ENCODE measurements at places on chromosomes 16 and 17.

DNA sequence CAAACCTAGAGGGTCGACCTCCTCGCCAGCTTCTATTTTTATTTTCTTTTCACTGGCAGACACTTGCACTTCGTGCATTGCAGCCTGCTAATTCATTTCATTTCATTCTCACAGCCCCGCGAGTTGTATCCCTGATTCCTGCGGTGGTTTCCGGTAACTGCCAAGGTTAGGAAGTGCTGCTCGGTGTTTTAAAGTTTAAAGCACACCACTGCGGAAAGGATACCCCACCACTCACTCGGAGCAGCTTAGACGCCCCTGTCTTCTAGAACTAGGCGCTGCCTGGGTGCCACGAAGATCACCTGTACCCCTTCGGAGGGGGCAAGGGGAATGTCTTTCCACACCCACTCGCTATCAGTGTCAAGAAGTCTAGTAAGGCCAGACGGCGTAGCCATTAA is 509 bp downstream of the CNEP1R1 start:
- DNase-seq: peak; percentile 29

DNA sequence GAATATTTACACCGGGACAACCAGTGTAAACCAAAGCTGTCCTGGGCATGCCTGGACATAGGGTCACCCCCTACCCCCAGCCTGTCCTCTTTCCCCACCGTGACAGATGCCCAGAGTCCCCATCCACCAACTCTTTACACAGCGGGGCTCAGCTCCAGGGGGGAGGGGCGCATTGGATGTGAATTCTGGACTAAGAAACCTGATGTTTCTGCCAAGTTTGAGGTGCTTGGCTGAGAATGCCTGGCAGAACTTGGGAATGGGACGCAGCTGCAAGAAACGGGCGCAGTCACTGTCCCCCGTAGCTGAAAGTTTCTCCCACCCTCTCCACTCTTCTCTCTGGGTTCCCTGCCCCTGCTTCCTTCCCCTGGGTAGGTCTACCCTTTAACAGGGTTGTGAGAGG is 68.0 kb upstream of the CDC42EP4 start:
- DNase-seq: no peak

DNA sequence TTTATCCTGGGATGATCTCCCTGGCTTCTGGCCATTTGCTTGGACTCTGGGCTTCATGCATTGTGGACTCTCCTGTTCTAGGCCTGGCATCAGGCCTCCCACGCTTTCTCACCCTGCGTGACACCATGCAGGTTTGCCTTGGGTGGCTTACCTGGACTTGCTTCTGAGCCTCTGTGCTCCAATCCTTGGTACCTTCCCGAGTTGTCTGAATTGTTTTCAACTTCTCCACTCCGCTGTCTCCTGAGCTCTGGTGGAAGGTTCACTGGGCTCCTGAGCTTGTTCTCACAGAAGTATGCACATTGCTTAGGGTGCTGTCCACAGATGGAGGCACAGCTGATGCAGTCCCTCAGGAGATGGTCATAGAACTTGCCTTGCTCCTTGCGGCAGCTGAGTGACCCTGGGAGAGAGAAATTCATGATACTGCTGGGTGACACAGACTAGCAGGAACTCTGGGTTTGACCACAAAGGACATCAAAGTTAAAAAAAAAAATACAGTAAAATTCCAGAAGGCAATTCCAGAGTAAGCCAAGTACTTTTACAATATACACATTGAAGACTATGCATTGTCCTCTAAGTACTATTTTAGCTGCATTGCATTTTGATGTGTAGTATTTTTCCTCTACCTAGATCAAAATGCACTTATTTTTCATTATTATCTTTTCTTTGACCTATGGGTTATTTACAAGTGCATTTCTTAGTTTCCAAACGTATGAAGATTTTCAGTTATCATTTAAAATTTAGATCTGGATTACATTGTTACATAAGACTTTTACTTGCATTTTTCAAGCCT is 23.1 kb downstream of the TNFRSF13B start:
- DNase-seq: no peak

- no peak for DNase-seq
Measured at GRCh38 chr16:49489686-49490320, 116.2 kb downstream of the C16orf78 start.

DNA sequence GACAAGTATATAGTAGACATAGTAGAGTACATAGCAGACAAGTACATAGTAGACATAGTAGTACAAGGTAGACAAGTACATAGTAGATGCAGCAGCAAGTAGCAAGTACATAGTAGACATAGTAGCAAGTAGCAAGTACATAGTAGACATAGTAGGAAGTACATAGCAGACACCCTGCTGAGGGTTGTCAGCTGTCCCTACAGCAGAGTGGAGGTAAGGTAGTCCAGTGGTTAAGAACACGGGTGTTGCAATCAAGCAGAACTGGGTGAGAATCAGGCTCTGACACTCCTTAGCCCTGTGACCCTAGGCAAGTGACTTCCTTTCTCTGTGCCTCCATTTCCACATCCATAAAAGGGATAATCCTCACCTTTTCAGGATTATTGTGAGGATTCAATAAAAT is 94.7 kb downstream of the NOG start:
- DNase-seq: no peak

- DNase-seq: no peak
Measured at GRCh38 chr17:958712-959451, 20.7 kb downstream of the NXN start.

DNA sequence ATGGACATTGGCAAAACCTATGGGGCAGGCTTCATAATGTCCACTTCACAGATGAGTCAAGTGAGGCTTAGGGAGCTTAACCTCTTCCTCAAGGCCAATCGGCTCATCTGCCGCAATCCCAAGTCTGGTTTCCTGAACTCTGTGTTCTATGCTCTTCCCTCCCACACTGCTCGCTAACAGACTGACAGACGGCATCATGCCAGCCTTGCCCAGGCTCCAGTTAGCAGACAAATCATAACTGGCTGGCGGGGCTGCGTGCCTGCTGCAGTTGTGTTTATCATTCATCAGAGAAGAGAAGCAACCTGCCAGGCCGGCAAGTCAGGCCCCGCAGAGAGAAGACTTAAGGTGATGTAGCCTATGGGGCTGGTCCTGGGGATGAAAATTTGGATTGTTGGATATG is 216.2 kb upstream of the ASIC2 start:
- no peak for DNase-seq

DNA sequence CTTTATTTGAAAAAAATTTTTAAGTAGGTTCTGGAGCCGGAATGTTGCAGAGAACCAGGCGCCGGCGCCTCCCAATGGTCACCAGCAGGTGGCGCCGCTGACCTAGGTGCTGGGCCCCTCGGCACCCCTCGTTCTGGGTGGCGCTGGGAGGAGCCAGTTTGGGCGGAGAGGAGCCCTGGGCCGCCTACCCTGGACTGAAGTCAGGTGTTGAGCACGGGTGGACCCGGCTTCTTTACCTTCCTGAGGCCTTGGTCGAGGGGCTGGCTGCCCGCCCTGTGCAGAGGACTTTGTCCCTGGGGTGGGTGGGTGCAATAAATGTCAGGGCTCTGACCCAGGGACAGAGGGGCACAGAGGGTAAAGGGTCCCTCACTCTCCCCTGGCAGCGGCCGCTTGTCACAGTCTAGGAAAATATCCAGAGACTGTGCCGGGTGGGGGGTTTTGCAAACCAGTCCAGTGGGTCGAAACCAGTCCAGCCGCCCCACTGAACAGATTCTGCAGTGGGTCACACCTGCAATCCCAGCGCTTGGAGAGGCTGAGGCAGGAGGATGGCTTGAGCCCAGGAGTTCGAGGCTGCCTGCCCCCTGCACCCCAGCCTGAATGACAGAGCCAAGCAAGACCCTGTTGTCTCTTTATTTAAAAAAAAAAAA is 30.1 kb upstream of the TNFRSF13B start:
- peak; percentile 79 for DNase-seq

DNA sequence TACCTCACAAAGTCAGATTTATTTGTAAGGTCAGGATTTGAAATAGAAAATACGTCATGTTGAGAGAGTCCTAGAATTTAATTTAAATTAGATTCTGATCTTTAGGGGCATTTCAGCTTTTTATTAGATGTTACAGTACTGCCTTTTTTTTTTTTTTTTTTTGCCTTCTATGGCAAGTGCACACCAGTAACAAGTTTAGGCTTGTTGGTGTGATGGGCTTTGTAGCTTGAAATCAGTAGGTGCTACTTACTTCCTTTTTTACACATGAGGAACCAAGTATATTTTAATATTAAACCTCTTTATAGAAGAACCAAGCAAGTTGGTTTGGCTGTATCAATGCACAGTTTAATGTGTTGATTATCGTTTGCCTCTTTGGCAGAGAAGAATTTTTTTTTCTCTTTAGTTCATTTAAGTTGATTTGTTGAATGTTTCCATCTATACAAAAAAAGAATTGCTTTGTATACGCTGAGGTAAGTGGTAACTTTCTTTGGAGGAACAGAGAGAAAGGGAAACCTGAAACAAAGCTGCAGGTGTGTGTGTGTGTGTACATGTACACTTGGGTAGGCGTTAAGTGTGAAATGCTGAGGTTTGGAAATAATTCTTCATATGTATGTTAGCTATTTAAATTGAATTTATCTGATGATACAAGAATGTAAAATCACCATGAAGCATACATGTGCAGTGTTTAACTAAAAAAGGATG is 15.7 kb downstream of the RBL2 start:
- DNase-seq: no peak

GRCh38 chr16:86196687-86197391 is 297.9 kb downstream of the IRF8 start:
- DNase-seq: no peak

GRCh38 chr16:58634265-58634802 is 4.7 kb upstream of the CNOT1 start:
- DNase-seq: no peak

DNA sequence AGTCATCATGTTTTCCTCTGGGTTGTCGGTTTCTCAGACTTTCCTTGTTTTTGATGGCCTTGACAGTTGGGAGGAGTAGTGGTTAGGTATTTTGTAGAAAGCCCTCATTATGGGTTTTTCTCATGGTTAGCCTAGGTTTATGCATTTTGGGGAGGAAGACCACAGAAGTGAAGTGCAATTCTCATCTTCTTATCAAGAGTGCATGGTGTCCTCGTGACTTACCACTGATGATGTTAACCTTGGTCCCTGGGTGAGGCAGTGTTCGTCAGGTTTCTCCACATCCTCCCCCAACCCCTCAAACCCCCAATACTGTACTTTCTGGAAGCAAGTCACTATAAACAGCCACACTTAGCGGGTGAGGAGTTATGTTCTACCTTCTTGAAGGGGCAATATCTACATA is 42.3 kb downstream of the BPTF start:
- no peak for DNase-seq

- no peak for DNase-seq
Measured at GRCh38 chr16:84889066-84889465, 69.3 kb downstream of the CRISPLD2 start.

GRCh38 chr16:85648805-85649204 is 35.7 kb downstream of the GSE1 start:
- DNase-seq: peak; percentile 14

DNA sequence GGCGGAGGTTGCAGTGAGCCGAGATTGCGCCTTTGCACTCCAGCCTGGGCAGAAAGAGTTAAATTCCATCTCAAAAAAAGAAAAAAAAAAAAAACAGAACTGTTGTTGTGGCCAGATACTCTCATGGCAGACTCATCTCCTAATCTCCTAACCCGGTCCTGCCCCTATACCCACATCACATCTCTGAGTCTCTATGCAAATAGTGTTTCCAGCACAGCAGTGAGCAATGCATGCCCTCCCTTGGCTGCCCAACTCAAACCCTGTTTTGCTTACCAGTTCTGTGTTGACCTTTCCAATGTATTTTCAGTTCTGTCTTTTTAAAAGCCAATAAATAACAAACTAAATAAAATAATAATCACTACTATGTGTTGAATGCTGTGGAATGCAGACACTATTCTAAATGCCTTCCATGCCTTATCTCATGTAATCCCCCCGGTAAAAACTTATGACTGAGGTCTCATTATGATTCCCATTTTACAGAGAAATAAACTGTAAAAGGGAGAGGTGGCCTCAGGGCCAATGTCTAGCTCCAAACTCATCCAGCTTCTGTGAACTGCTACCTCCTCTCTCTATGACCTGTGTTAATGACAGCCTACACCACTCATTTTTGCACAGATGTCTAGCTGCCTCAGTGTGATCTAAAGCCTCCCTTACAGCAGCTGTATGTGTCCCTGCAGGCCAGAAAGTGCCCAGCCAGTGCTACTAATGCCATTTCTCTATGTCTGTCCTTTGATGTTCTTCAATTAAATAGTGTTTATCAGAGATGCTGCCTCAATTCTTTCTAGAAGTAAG is 289.8 kb downstream of the HS3ST3B1 start:
- no peak for DNase-seq

- no peak for DNase-seq
Measured at GRCh38 chr17:62648251-62648955, 20.9 kb downstream of the MRC2 start.

GRCh38 chr17:82718986-82719685 is 2.6 kb downstream of the FN3KRP start:
- DNase-seq: no peak

DNA sequence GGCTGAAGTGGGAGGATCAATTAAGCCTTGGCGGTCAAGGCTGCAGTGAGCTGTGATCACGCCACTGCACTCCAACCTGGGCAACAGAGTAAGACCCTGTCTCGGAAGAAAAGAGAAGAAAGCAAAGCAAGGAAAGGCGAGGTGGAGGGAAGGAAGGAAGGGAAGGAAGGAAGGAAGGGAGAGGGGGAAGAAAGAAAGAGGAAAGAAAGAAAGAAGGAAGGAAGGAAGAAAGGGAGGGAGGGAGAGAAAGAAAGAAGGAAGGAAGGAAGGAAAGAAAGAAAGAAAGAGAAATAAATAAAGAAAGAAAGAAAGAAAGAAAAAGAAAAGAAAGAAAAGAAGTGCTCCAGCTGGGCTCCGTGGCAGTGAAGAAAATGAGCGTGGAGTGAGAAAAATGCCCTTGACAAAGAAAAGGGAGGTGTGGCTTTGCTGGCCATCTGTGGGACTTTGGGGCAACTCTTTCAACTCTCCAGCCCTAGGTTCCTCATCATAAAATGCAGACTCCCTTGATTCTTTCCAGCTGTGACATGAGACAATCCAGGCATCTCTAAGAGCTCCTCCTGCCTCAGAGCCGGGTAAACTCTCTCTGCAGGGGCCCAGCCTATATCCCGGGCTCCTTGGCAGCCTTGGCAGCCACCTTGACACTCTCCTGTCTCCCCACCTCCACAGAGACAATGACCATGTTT is 2.4 kb downstream of the GSDMA start:
- no peak for DNase-seq

DNA sequence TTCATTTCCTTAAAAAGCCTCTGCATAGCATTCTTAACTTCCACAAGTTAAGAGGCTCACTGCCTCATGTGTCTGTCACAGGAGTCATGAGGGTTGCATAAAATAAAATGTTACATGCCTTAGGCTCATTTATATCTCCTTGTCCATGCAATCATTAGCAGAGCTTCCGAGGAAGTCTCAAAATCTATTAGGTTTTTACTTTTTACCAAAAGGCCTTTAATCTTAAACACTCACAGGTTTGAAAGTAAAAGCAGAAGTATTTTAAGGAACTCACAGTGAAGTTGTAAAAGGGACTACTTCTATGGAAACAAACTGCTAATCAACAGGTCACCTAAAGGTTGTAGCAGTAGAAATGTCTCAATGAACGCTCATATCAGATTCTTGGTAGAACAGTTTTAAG is 5.2 kb upstream of the ATP6V0A1 start:
- no peak for DNase-seq

- DNase-seq: no peak
Measured at GRCh38 chr16:15894571-15895374, 6.4 kb upstream of the CEP20 start.

Measured in stimulated activated CD4-positive, alpha-beta T cell treated with anti-CD3 and anti-CD28 coated beads, Interleukin-4, amount 100 ng/mL, for 24 hours (primary cell).